ENCODE measurements at places on chromosomes 12 and 14. TPM values are rescaled to one million over a fixed set of nuclear protein-coding genes. Genes with fewer than 3 reads are reported as not detected.

- DNase-seq: peak; percentile 90
- H3K4me3 ChIP-seq: peak overlapping the region; percentile 49
- H3K4me1 ChIP-seq: peaks cover 13% of the 10 kb centered on the region
- H3K36me3 ChIP-seq: peaks cover 5% of the 10 kb centered on the region
Observed at GRCh38 chr14:102063109-102063807, 23.6 kb downstream of the HSP90AA1 start.

GRCh38 chr14:75636100-75636692 is 24.5 kb downstream of the ERG28 start:
- H3K4me3 ChIP-seq: no peak overlapping the region
- DNase-seq: no peak
- peaks cover 9% of the 10 kb centered on the region for H3K4me1 ChIP-seq
- no peaks in the 10 kb centered on the region for H3K27me3 ChIP-seq
- H3K27ac ChIP-seq: no peak overlapping the region
- H3K36me3 ChIP-seq: no peaks in the 10 kb centered on the region

GRCh38 chr12:95976416-95976832 is 19.7 kb downstream of the HAL start:
- no peaks in the 10 kb centered on the region for H3K4me1 ChIP-seq
- H3K4me3 ChIP-seq: no peak overlapping the region
- no peak overlapping the region for H3K27ac ChIP-seq
- no peaks in the 10 kb centered on the region for H3K36me3 ChIP-seq
- no peak for DNase-seq

DNA sequence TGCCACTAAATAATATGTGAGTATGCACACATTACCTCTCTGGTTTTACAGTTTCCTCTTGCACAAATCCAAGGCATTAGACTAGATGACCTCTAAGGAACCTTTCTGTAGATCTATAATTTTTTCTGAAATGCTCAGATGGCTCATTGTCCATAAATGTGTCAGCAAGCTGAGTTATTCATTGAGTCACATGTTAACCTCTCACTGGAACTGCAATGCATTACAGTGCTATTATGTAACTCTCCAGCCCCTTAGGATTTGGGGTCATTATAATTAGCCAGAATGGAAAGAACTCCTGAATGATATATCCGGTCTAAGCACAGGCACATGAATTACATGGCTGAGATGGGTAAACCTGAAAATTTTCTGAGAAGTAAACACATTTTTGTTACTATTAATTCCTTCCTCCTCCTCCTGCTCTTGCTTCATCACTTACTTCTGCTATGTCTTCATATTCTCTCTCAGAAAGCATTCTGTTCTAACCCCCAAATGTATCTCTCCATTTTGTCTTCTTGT is 20.3 kb upstream of the DRAM1 start:
- H3K4me3 ChIP-seq: no peak overlapping the region
- no peak overlapping the region for H3K27ac ChIP-seq
- H3K27me3 ChIP-seq: no peaks in the 10 kb centered on the region
- no peak for DNase-seq
- H3K4me1 ChIP-seq: peaks cover 15% of the 10 kb centered on the region

GRCh38 chr14:69153152-69153872 is 393 bp upstream of the DCAF5 start:
- peak overlapping the region; percentile 56 for H3K27ac ChIP-seq
- peak; percentile 87 for DNase-seq
- peaks cover 23% of the 10 kb centered on the region for H3K4me1 ChIP-seq
- no peaks in the 10 kb centered on the region for H3K27me3 ChIP-seq
- H3K4me3 ChIP-seq: peak overlapping the region; percentile 83

DNA sequence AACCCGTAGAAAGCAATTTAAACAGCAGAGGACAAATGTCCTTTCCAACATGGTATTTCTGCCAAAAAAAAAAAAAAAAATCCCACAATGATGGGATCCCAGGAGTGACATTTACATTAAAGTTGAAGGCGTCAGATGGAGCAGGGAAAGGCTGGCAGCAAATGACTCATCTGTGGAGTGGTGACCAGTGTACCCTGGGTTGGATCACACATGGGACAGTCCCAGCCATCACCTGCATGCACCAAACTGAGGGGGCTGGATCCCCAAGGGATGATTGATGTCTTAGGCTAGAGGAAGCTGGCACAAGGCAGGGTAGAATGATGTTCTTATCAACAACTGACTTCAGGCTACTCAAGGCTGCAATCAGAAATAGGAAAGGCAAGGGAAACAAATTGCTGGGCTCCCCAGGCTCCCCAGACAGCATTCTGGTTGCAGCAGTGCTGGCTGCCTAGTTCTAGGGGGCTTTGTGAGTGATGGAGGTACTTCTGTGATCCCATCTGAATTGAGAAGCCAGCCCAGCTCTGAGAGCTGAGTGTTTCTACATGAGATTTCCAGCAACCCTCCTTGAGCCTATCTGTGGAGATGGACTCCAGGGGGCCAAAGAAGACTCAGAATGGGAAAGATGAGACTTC is 117.9 kb downstream of the DPF3 start:
- no peaks in the 10 kb centered on the region for H3K27me3 ChIP-seq
- DNase-seq: no peak
- H3K27ac ChIP-seq: no peak overlapping the region
- no peak overlapping the region for H3K4me3 ChIP-seq

GRCh38 chr12:42834062-42834461 is 244.5 kb upstream of the PRICKLE1 start:
- no peaks in the 10 kb centered on the region for H3K36me3 ChIP-seq
- no peak overlapping the region for H3K27ac ChIP-seq
- H3K4me1 ChIP-seq: no peaks in the 10 kb centered on the region
- H3K4me3 ChIP-seq: no peak overlapping the region
- DNase-seq: no peak

- H3K4me1 ChIP-seq: peaks cover 13% of the 10 kb centered on the region
- peak overlapping the region; percentile 27 for H3K27ac ChIP-seq
- no peak overlapping the region for H3K4me3 ChIP-seq
- H3K27me3 ChIP-seq: no peaks in the 10 kb centered on the region
- no peak for DNase-seq
Observed at GRCh38 chr14:100889641-100890040, 13.9 kb downstream of the RTL1 start.

- no peaks in the 10 kb centered on the region for H3K27me3 ChIP-seq
- no peak for DNase-seq
- H3K27ac ChIP-seq: no peak overlapping the region
- H3K36me3 ChIP-seq: peaks cover 1% of the 10 kb centered on the region
- no peaks in the 10 kb centered on the region for H3K4me1 ChIP-seq
Observed at GRCh38 chr12:42201063-42201462, 37.0 kb downstream of the YAF2 start.

DNA sequence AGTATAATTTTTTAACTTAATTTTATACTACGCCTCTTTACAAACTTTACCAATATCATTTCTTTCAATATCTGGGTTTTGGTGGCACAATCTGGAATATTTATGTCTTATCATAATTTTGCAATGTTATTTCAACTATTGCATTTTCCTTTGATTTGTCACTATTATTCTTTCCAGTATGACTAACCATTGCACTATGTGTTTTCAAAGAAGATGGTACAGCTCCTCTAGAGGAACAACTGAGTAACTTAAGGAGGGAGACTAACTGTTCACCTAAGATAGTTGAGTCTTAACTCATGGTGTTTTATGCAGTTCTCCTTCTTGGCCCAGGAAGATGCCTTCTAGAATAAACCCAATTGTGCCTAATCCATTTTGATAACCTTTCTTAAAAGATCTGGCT is 60.5 kb upstream of the KIF21A start:
- H3K4me1 ChIP-seq: peaks cover 11% of the 10 kb centered on the region
- H3K36me3 ChIP-seq: no peaks in the 10 kb centered on the region
- no peaks in the 10 kb centered on the region for H3K27me3 ChIP-seq
- H3K4me3 ChIP-seq: no peak overlapping the region

RERGL gene
- total RNA-seq: 9.2 TPM

DNAH10 gene
- 0.14 TPM for total RNA-seq

HSP90B1 gene
- 1,328 TPM for total RNA-seq

Measured in Calu3 (cell line).